ENCODE measurements at places on chromosomes 7 and 10.

- DNase-seq = no peak
Measured at GRCh38 chr10:124616040-124616835, 127.9 kb downstream of the FAM53B start.

DNA sequence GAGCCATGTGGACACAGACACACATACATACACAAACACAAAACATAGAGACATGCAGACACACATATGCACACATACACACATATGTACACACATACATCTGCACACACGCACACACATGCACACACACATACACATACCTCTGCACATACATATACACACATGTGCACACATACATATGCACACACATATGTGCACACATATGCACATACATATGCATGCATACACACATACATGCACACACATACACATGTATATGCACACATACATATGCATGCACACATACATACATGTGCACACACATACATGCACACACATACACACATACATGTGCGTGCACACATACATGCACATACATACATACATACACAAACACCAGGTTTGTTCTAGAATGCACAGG lies 236.3 kb upstream of the FOXK1 start:
- no peak for DNase-seq

GRCh38 chr7:151503902-151504714 lies 15.6 kb downstream of the RHEB start:
- DNase-seq = peak; percentile 63

- no peak for DNase-seq
Measured at GRCh38 chr7:11551470-11551869, 280.5 kb downstream of the THSD7A start.
